SJSA1 (cell line): ENCODE measurements at places on chromosomes 12 and 14. TPM values are rescaled to one million over a fixed set of nuclear protein-coding genes. Genes with fewer than 3 reads are reported as not detected.

Gene SMOC1
- total RNA-seq = not detected in 2 replicates

Gene PPP4R4
- 0.50 and 1.00 TPM in 2 replicates for total RNA-seq

Gene KRT3
- total RNA-seq = 0.08 TPM in 1 of 2 replicates, not detected in the other

Gene PLEKHD1
- total RNA-seq = 0.03 TPM in 1 of 2 replicates, not detected in the other

Gene ABHD4
- total RNA-seq = 7.1 and 7.3 TPM in 2 replicates

Gene TMEM119
- total RNA-seq = 225 and 311 TPM in 2 replicates

GRCh38 chr14:55097881-55098560 lies 31.0 kb upstream of the LGALS3 start:
- DNase-seq = no peak

DNA sequence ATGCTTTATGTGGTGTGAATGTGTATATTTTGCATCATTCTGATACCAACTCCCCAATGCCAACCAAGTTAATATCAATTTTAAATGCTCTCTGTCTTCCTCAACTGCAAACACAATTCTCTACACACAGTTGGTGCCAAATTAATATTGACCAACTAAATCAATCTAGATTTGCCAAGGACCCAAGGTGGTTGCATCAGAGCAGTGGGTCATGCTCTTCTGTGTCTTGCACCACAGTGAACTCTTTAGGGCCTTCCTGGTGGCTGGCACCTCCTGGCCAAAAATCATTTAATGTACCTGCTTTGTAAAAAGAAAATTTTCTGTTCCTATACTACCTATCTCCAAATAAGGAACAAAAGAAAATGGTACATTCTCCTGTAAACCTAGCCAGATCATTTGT lies 14.1 kb downstream of the COQ10A start:
- DNase-seq = no peak

DNA sequence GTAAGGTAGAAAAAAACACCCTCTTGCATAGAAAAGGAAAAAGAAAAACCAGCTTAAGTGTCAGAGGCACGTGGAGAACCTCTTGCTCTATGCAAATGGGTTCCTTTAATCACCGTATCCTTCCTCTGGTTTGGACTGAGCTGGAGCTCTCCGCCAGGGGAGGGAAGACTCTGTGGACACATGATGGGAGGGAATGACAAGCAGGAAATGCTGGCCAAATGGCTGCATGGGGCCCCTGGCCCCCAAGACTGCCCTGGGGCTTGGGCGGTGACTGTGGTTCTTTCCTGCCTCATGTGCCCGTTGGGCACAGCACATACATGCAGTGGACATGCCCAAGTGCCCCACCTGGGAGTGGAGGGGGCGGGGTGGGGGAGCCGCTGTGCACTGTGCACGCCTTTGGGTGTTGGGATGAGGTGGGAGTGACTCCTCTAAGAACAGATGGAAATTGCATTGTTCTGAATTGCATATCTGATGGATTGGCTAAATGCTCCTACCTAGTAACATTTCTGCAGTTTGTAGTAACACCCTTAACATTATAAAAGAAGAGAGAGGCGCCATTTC lies 166.4 kb upstream of the AVPR1A start:
- no peak for DNase-seq

GRCh38 chr12:115752156-115752555 lies 525.3 kb downstream of the MED13L start:
- no peak for DNase-seq

GRCh38 chr14:64561631-64562030 lies 11.9 kb downstream of the PPP1R36 start:
- DNase-seq = no peak

GRCh38 chr12:7758766-7759140 lies 6.3 kb upstream of the NANOGNB start:
- no peak for DNase-seq

DNA sequence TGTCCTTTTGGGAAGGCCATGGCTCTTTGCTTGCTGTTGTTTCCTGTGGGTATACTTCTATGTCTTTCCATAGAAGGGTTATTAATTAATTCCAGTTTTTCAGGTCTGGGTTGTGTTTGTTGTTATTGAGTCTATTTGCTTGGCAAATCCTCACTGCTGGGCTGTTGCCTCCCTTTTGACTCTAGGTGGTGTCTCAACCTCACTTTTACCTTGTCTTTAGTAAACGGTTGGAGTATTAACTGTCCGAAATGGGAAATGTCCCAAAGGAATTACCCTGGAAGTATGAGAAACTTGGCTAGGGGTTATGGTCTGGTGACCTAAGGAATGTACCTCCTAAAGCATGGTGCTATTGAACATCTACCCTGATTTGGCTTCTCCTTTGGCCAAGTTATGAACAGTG lies 16.7 kb downstream of the PRH1 start:
- DNase-seq = no peak

- no peak for DNase-seq
Measured at GRCh38 chr14:104436741-104437701, 142.5 kb upstream of the C14orf180 start.

- no peak for DNase-seq
Measured at GRCh38 chr12:58532855-58533608, 387.3 kb downstream of the LRIG3 start.

- no peak for DNase-seq
Measured at GRCh38 chr14:74290415-74290814, 12.3 kb downstream of the ABCD4 start.

GRCh38 chr14:105537580-105538474 lies 11.4 kb downstream of the TMEM121 start:
- peak; percentile 26 for DNase-seq

DNA sequence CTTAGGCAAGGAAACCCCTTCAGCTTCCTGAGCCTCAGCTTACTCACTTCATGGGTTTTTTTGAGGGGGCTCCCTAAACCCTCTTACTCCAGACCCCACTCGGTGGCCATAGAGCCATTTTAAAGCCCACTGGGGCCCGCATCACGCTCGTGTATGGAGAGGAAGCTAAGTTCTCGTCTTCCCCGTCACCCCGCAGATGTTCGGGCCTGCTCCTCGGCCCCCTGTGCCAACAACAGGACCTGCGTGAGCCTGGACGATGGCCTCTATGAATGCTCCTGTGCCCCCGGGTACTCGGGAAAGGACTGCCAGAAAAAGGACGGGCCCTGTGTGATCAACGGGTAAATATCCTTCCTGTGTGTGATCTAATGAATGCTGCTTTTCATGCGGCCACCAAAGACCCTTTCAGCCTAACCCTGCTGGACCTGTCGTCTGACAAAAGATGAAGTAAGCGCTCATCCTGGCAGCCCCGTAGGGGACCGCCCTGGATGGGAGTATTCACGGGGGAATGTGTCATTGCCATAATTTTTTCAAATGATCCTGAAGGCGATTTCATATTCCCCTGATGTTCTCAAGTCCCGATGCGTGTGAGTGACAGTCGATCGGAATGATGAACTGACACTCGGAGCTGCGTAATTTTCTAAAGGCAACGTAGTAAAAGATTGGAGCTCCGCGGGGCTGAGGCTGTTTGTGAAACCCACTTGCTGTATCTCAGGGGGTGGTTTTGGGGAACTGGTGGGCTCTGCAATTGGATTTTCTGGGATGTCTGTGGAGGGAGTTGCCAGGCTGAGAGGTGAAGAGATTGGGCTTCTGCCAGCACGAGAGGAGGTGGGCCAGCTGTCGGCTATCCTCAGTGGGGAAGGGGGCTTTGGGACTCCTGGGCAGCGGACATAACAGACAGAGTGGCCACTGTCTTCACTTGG lies 5.4 kb downstream of the DLK1 start:
- no peak for DNase-seq

DNA sequence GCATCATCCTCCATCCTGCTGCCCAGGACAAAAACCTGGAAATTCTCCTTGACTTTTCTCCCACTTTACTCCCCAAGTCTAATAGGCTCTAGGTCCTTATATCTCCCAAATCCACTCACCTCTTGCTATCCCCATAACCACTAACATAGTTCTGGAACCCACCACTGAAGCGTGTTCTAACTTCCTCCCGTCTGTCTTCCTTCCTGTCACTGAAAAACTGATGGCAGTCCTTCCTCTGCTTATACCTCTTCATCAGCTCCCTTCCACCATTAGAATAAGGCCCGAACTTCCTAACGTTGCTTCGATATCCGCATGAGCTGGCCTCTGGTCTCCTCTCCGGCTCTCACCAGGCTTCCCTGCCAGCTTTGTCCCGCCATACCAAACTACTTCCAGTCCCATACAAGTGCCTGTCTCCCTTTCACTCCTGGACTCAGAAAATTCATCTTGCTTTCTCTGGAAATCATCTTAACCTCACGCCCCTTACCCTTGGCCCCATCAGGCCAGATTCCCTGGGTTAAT lies 63.0 kb upstream of the BCL2L14 start:
- DNase-seq = no peak

DNA sequence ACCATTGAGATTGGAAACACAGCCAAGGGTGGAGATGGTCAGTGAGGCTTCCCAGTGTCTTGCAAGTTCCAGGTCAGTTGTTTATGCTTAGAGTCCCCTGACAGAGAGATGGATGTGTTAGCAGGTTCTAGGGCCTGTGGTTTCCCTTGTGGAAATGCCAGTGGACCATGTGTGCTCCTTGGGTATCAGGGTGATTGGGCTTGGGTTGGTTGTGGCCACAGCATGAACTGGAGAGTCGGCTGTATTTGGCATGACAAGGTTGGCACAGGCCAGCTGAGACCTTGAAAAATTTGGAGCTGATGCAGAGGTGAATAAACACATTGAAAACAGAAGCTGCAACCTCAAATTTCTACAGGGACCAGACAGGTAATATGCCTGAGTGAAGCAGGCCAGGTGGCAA lies 668.0 kb downstream of the DIO2 start:
- DNase-seq = no peak

- DNase-seq = no peak
Measured at GRCh38 chr12:47160316-47161244, 80.8 kb upstream of the AMIGO2 start.

DNA sequence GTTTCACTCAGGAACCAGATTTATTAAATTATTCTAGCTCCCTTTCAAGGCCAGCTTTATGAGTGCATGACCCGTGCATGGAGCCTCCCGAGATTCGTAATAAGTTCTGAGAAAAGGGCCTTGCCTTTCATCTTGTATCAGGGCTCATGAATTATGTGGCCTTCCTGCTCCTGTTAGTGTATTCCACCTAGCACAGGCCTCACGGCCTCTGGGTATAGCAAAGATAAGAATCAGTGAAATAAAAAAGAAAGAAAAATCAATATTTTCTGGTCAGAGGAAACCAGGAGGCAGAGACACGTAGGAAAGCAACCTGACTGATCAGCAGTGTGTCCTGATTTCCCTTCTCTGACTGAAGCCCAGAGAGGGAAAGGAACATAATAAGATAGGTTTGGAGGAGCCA lies 111.4 kb downstream of the SLC35F4 start:
- DNase-seq = no peak

GRCh38 chr12:95836630-95837239 lies 22.0 kb upstream of the SNRPF start:
- no peak for DNase-seq
